ENCODE measurements at places on chromosomes 2 and 18.

GRCh38 chr2:69017080-69017479 is 4.1 kb downstream of the ANTXR1 start:
- DNase-seq = no peak

DNA sequence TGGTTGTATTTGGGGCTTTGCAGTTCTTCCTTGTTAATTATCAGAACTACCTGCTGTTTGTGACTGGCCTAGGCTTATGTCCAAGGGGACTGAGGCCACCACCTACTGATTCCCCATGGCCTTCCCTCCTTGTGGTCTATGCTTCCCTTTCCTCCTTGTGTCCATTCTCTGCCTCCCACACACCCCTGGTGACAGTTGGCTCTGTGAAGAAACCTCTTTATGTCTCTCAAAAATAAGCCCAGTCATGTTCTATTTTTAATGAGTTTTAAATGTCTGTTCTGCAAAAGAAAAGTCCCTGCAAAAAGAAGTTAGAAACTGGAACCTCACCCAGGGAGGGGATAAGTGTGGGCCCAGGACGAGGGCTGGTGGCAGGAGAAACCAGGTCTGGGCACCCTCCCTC is 105.0 kb downstream of the SMC6 start:
- no peak for DNase-seq

DNA sequence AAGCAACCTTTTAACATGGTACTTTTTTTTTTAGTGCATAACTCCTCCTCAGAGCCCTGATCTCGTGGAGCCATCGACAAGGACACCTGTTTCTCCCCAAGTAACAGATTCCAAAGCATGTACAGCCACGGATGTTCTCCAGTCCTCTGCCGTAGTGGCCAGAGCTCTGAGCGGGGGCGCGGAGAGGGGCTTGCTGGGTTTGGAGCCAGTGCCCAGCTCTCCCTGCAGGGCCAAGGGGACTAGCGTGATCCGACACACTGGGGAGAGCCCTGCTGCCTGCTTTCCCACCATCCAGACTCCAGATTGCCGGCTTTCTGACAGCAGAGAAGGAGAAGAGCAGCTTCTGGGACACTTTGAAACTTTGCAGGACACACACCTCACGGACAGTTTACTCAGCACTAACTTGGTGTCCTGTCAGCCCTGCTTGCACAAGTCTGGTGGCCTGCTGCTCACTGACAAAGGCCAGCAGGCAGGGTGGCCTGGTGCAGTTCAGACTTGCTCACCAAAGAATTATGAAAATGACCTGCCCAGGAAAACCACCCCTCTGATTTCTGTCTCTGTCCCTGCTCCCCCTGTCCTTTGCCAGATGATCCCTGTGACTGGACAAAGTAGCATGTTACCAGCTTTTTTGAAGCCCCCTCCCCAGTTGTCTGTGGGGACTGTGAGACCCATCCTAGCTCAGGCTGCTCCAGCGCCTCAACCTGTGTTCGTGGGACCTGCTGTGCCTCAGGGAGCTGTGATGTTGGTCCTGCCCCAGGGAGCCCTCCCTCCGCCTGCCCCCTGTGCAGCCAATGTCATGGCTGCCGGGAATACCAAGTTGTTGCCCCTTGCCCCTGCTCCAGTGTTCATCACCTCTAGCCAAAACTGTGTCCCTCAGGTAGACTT is 4.5 kb downstream of the KLF11 start:
- DNase-seq = no peak

- DNase-seq = no peak
These were observed 3.9 kb upstream of the RPL31 start for GRCh38 chr2:100998235-100998573.

DNA sequence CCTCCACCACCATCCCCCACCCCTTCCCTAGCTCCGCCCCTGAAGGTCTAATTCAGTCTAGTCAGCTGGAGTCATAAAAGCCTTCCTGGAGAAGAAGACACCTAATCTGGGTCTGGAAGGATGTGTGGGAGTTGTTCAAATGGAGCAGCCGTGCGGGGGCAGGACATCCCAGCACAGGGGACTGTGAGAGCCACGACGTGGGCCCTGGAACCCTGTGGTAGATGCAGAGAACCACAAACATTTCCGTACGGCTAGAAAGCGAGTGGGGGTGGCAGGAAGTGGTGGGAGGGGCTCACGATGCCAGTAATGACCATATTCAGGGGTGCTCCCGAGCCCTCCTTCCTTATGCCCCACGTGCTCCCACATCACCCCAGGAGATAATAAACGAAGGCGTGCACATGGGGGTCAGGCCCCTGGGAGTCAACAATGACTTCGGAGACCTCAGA is 20.9 kb upstream of the COL6A3 start:
- DNase-seq = peak; percentile 68

DNA sequence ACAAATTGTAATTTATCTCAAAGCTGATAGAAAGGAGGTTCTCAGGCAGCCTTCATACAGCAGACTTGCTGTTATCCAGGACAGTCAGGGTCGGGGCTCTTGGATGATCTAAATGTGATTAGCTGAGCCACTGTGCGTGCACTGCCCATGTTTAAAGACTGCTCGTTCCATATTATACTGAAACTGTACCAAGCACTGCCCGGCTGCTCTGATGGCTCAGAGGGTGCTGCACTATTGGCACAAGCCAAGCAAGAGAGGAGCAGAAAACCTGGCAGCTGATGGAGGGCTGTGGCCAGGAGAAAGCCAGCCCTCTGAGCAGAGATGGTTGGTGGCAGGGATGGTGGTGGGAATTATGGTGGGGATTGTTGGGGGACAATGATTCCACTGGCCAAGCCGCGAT is 63.4 kb downstream of the COL6A3 start:
- no peak for DNase-seq

DNA sequence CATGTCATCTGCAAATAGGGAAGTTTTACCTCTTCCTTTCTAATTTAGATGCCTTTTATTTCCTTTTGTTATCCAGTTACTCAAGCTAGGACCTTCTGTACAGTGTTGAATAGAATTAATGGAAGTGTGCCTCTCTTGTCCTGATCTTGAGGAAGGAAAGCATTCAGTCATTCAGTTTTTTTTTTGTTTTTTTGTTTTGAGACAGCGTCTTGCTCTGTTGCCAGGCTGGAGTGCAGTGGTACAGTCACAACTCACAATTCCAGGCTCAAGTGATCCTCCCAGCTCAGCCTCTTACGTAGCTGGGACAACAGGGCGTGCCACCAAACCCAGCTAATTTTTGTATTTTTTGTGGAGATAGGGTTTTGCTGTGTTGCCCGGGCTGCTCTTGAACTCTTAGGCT is 203.9 kb upstream of the ALPP start:
- DNase-seq = no peak

- DNase-seq = no peak
These were observed 43.9 kb upstream of the SGPP2 start for GRCh38 chr2:222380456-222380855.

DNA sequence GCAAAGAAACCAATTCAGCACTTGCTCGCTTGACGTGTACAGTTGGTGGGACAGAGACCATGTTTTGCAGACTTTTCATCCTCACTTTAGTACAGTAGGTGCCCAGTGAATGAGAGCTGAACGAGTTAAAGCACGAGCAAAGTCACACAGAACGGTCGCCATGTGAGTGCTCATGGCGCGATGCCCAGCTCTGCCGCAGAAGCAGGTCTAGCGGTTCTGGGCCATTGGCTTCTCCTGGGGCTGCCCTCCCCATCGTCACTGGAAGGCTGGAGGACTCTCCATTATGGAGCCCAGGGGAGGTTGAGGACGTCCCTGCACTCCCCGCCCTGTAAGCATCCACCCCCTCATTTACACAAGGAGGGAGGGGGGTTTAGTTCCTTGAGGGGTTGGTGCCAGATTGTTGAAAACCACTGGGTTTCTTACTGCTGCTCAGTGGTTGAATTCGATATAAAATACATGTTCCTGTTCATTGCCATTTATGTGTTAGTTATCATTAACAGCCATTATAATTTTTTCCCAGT is 24.9 kb downstream of the PTGR3 start:
- no peak for DNase-seq

DNA sequence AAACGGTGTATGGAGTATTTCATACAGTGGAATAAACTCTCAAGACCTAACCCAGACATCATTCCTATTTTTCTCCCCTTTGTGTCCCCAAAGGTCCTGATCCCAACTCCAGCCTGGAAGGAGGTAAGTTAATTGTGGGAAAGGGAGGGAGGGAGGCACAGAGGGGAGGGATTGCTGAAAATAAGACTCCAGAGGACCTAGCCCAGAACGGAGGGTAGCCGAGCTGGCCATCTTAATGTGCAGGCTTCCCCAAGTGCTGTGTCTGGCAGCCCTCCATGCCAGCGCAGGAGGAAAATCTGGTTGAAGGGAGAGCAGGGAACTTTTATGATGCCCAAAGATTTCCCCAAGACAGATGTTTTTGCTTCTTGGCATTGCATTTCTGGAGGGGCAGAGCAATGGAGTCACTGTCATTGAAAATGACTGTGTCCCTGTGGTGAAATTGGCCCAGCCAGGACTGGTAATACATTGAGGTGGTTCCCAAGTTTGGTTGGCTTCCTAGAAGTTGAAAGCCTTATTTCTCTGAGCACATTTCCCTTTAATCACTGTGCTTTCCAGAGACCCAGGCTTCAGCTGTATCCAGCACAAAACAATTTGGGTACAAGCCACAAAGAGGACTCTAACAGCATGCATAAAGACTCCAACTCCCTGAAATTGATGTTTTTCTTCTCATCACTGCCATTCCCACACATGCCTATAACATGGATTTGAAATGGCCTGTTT is 202.7 kb downstream of the AGPS start:
- no peak for DNase-seq

- DNase-seq = peak; percentile 46
These were observed 3.2 kb downstream of the NR4A2 start for GRCh38 chr2:156329031-156329926.

GRCh38 chr2:218249691-218250090 is 11.1 kb upstream of the GPBAR1 start:
- no peak for DNase-seq

GRCh38 chr18:55513161-55513560 is 74.8 kb downstream of the TCF4 start:
- no peak for DNase-seq

- no peak for DNase-seq
These were observed 555.0 kb upstream of the TMEFF2 start for GRCh38 chr2:192749611-192750200.

- no peak for DNase-seq
These were observed 195.6 kb downstream of the MYCN start for GRCh38 chr2:16135913-16136310.

- DNase-seq = no peak
These were observed 3.2 kb downstream of the TANK start for GRCh38 chr2:161163440-161163839.

DNA sequence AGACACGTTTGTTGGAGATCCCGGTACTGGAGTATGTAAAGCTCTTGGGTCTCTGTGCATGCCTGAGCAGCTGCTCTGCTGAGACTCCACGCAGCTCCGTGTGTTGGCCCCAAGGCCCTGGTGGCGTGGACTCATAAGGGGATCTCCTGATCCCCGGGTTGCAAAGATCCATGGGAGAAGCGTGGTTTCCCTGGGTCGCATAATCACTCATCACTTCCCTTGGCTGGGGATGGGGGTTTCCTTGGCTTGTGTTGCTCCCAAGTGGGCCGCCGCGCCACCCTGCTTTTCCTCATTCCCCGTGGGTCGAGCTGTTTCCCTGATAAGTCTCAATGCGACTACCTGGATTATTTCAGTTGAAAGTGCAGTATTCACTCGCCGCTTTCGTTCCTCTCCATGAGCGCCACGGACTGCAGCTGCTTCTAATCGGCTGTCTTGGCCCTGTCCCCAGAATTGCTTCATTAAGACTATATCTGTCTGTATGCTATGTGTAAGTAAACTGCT is 76.0 kb downstream of the EPC2 start:
- DNase-seq = no peak

- peak; percentile 19 for DNase-seq
These were observed 159.4 kb downstream of the PIK3C3 start for GRCh38 chr18:42114310-42114943.

DNA sequence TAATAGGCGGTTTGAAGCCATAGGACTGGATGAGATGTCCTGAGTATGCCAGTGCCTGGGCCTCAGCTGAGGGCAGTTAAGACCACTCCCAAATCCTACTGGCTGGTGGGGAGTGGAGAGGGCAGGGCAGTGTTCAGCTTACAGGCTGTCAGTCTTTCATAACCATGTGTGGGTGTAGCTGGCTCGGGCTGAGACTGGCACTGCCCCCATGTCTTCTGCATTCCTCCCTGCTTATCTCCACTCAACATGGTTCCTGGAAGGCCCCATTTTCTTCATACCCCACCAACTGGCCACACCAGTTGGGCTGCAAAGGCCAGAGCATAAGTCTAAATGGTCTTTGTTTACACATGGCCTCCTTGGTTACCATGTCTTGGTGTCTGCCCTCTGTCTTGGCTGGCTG is 17.2 kb upstream of the IL37 start:
- DNase-seq = no peak

DNA sequence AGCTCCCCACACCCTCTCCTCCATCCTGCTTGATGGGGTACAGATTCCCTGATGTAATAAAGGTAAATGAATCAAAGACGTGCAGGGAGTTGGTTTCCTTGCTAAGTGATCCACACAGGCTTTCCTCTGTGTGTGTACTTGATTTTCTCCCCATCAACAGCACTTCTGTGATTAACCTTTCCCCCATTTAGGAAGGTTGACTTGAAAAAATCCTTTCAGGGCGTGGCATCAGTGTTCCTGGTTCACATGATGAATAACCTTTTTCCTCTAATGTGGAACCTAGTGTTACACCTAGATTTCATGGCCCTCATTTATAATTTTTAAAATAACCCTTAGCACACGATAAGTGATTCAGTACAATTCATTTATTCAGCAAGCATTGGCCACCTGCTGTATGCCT is 115.0 kb downstream of the ICA1L start:
- no peak for DNase-seq

DNA sequence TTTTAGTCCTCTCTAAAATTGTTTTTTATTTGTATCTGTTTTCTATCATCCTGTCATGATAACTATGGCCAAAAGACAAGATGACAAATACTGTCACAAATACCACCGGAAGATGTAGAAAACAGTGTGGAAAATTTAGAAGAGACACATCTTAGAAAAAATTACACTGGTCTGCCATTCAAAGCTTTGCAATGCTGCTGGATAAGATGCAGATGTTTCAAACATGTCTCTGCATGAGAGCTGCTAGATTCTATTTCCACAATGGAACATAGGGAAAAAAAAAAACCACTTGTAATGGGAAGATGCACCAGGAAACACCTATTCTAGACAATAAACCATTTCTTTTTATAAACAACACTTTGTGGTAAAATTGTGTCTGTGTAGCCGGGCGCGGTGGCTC is 5.8 kb upstream of the TAF1B start:
- no peak for DNase-seq

- no peak for DNase-seq
These were observed 89.4 kb upstream of the EML6 start for GRCh38 chr2:54634021-54634420.

- no peak for DNase-seq
These were observed 490.6 kb downstream of the IRS1 start for GRCh38 chr2:226308986-226309385.

Data from stimulated activated naive CD4-positive, alpha-beta T cell (primary cell).